ENCODE measurements at places on chromosomes 2 and 18.

GRCh38 chr2:85160966-85161960 lies 28.1 kb downstream of the TCF7L1 start:
- DNase-seq: no peak

GRCh38 chr18:57128220-57128932 lies 18.5 kb upstream of the BOD1L2 start:
- DNase-seq: no peak

GRCh38 chr2:78056976-78057375 lies 534.8 kb upstream of the LRRTM4 start:
- DNase-seq: no peak

DNA sequence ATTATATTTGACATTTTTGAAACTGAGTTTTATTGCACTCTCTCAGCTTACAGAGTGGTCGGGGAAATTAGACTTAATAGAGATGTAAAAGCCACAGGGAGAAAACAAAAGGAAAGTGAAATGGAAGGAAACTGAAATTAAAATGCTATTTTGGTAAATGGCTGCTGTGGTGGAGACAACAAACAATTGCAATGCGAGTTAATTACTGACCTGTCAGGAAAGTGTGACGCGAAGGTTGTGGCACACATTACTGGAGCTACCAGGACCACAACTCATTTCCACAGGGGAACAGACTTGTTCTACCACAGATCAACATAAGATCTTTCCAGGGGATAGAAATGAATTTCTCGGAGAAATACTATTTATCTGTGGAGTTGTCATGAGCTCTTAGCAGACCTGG lies 19.5 kb downstream of the ARHGAP15 start:
- no peak for DNase-seq

DNA sequence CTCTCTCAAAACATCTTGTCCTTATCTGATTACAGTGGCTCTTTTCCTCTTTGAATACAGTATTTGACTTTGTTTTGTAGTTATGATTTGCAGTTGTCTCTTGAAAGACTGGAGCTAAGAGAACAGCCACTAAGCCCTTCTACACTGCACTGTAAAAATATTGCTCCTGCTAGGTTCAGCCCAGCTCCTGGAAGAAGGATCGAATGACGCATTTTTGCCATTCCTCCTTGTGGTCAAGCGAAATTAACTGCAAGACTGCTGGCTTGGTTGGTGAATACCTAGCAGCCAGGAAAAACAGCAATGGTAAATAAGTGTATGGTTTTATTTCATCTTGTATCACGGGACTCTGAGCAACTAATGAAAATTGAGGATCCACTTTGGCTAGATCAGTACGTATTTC lies 407.8 kb upstream of the CDH2 start:
- no peak for DNase-seq

- no peak for DNase-seq
These were observed 155.3 kb upstream of the MYO3B start for GRCh38 chr2:170022692-170023091.

DNA sequence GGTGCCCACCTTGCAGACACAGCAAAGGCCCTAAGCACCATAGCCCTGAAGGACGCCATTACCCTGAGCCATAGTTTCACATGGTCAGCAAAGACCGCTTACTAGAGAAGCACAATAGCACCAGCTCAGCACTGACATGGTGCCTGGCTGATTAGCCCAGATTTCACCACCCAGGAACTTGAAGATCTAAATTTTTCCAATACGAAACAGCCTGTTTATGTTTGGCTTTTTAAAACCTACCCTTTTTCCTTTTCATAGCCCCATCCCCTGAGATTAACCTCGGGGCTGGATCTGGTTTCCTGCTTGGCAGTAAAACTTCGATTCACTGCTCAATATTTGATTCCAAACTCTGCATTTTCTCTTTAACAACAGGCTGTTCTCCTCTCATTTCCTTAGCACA lies 158.5 kb upstream of the PID1 start:
- DNase-seq: no peak

- DNase-seq: no peak
These were observed 627.6 kb upstream of the PKDCC start for GRCh38 chr2:41420219-41420618.

- no peak for DNase-seq
These were observed 35.4 kb downstream of the INPP4A start for GRCh38 chr2:98479959-98480524.

- DNase-seq: no peak
These were observed 235.2 kb downstream of the LDLRAD4 start for GRCh38 chr18:13453714-13454113.

GRCh38 chr18:47826157-47827074 lies 104.0 kb downstream of the SMAD2 start:
- no peak for DNase-seq

GRCh38 chr2:224532441-224532840 lies 52.7 kb downstream of the CUL3 start:
- no peak for DNase-seq

GRCh38 chr2:175154661-175155082 lies 13.3 kb downstream of the ATF2 start:
- no peak for DNase-seq

- DNase-seq: no peak
These were observed 127.9 kb upstream of the LGALSL start for GRCh38 chr2:64325852-64326577.

DNA sequence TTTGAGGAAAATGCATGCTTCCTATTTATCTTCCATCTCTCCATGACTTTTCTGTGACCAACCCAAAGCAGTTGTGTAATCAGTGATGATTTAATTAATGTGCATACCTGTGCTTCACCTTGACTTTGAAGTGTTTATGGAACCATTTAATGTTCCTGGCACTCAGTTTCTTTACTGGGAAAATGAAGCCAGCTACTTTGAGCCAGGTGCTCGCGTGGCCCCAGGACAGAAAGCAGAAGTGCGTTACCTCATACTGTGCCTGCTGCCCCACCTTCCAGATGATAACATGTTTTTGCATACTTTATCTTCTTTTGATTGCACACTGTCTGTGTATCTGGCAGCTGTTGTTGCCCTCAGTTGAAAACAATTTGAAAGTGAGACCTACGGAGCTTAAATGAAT lies 61.3 kb downstream of the PMAIP1 start:
- no peak for DNase-seq

DNA sequence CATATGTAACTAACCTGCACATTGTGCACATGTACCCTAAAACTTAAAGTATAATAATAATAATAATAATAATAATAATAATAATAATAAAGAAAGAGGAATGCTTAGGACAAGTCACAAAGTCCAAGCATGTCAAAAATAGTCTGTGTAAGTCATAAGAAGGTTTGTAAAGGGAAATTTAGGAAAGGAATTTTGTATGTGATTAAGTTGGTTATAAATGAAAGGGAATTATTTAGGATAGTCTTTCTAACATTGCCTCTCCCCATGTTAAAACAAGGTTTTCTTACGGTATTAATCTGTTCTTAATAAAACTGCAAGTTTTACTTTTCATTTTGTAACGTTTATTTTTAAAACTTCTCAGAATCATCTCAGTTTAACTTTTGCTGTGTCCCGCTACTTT lies 62.8 kb downstream of the SESTD1 start:
- DNase-seq: no peak

- no peak for DNase-seq
These were observed 576.0 kb downstream of the ARHGAP15 start for GRCh38 chr2:143705108-143705707.

- no peak for DNase-seq
These were observed 210.7 kb upstream of the SALL3 start for GRCh38 chr18:78768656-78769501.

GRCh38 chr2:172248381-172248780 lies 145.7 kb upstream of the DLX2 start:
- DNase-seq: no peak

DNA sequence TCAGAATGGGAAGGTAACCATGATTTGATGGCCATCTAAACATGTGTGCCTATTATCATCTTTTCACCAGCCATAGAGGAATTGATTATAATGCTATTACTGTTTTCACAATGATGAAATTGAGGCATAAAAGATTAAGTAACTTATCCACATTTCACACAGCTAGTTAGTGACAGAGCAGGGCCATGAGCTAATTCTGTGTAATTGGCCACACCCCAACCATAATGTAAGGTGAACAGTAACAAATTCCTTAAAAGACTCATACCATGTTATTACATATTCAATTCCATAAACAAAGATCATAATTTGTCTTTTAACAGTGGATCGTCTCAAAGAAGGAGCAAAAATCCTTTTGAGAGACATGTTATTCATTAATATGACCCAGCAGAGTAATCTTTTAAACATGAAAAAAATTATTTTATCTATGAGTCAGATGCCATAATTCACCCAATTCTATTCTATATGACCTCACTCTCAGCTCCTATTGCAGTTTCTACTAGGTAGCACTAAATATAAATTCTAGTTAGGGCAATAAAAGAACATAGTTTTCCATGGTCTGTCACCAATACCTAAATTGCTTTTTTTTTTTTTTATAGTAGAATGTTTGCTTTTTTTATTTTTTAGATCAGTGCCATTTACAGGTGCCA lies 475.8 kb upstream of the SLC39A10 start:
- no peak for DNase-seq

DNA sequence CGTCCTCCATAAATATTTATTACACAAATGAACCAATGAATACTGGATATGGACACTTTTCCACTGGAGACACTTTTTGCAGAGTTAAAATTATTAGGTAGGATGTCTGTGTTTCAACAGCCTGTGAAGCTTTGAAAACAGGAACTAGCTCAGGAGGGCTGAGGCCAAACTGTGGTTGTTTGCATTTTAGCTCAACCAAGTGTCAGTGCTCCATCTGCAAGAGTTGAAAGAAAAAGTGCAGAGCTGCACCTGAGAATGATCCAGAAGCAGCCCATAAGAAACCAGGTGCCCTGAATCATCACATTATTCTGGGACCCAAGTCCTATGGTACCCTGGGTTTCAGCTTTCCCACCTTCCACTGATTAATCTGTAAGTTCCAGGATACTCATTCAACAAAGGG lies 180.4 kb downstream of the TRIB2 start:
- no peak for DNase-seq

GRCh38 chr2:237870754-237871651 lies 11.6 kb downstream of the RAMP1 start:
- no peak for DNase-seq

DNA sequence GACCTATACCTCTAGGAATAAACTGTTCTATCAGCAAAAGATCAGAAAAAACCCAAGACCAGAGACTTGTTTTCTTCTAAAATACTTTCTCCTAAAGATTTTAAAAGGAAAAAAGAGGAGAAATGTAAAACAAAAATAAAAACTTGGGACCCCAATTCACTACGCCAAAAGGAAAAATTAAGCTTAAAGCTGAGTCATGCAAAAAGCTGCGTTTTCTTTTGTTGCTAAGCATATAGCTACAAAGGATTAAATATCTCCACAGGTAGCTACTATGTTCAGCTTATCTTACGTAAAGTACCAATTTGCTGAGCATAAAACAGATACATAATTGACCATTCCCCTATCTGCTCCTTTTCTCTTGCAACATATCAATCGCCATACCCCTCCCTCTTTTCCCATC lies 950.0 kb upstream of the NXPH2 start:
- DNase-seq: no peak

DNA sequence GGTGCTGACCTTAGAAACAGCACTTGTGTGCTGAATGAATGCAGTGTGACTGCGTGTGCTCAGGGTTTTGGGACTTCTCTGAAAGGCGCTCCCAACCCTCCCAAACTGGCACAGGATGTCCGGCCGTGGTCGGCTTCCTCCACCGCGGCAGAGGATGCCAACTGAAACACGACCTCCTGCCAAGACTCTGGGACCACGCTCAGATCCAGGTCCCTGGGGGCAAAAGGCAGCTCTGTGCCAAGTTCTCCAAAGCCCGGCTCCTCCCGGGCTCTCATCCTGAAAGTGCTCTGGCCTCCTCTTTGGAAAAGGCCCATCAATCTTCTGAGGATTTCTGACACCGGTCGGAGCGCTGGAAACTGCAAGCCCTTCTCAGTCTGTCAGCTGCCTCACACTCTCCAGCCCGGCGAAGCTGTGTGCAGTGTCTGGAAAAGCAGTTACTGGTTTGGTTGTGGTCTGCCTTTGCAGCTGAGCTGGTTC lies 32.3 kb upstream of the ZBTB7C start:
- no peak for DNase-seq

- no peak for DNase-seq
These were observed 15.1 kb downstream of the SH2D6 start for GRCh38 chr2:85433511-85434089.

- no peak for DNase-seq
These were observed 225.1 kb downstream of the SH3RF3 start for GRCh38 chr2:109353806-109354745.

DNA sequence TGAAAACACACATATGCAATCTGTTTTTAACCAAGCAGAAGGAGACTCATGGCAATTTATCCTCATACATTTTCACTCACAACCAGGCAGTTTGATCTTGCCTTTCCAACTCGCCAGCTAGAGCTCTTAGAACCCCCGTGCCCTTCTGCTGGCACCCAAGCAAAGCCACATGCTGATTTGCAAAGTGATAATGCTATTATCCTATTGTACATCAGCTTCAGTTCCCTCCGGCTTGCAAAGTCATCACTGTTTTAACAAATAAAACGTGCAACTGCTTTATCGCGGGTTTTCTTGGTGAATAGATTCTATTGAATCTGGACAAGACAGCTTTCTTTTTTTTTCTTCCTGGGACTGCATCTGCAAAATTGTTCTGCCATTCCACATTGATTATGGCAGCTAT lies 314.6 kb downstream of the LNPK start:
- DNase-seq: no peak

GRCh38 chr2:232231554-232231953 lies 147.0 kb upstream of the ALPP start:
- DNase-seq: no peak

GRCh38 chr2:112995346-112995920 lies 9.8 kb upstream of the IL36A start:
- DNase-seq: no peak

DNA sequence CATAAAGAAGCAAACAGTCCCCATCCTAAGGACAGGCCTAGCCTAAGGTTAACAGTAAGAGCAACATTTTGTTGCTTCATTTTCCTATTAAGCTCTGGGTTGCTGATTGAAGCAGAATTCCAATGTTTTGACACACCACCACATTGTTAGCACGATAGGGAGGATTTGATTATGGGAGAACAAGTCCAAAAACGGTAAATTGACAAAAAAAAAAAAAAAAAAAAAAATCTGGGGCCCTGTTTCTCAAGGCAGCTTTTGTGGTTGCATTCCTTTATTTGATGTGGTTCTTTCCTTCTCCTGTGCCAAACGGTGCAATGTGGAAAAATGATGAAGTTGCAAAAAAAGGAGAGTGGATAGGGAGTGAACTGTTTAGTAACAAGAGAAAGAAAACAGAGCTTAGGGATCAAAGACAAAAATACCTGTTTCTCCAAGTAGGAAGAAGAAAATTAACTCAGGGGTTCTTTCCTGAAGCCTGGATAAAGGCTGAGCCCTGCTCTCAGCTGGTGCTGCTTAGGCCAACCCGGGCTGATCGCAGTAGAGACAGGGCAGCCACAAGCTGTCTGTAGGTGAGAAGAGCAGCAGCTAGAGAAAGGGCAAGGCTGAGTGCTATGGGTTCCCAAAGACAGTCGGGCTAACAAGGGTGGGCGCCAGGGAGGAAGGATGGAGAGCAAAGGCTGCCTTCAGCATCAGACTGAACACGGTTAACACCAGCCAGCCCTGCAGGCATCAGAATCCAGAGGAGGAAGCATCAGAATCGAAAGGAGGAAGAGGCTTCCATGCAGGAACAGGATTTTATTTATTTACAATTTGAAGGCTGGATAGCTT lies 167.8 kb upstream of the FOSL2 start:
- no peak for DNase-seq

Measured in esophagus squamous epithelium (tissue), 5 donors.